ENCODE measurements at places on chromosomes 1 and 21.

- no peak for DNase-seq
Measured at GRCh38 chr1:56484695-56485094, 94.7 kb downstream of the PLPP3 start.

GRCh38 chr1:243343970-243344937, 88.4 kb downstream of the SDCCAG8 start:
- DNase-seq: peak; percentile 75

DNA sequence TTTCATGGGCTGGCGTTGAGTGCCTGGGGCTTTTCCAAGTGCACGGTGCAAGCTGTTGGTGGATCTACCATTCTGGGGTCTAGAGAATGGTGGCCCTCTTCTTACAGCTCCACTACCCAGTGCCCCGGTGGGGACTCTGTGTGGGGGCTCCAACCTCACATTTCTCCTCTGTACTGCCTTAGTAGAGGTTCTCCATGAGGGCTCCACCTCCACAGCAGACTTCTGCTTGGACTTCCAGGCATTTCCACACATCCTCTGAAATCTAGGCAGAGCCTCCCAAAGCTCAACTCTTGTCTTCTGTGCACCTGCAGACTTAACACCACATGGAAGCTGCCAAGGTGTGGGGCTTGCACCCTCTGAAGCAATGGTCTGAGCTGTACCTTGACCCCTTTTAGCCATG, 82.1 kb downstream of the CCDC18 start:
- no peak for DNase-seq

- no peak for DNase-seq
Measured at GRCh38 chr1:162087111-162087510, 17.6 kb downstream of the NOS1AP start.

DNA sequence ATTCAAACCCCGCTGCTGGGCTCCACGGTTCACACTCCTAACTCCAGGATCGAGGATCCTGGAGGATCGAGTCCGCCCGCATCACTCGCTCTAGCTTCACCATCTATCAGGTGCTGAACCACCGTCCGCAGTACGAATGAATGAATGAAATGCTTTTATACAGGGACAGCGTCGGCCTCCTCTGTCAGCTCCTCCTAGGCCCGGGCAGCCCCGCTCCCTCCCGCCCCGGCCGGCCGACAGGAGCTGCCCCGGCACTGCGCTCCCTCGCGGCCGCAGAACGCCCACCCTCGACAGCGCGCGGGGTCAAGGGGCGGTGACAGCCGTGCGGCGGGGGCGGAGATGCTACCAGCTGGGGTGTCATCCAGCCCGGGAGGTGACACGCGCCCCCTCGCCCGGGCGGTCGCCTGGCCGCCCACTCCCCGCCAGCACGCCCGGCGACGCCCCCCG, 520 bp downstream of the ZBTB17 start:
- DNase-seq: peak; percentile 62

GRCh38 chr1:55827350-55827749, 612.2 kb upstream of the USP24 start:
- no peak for DNase-seq

GRCh38 chr1:91733108-91733710, 152.7 kb downstream of the TGFBR3 start:
- no peak for DNase-seq

- DNase-seq: no peak
Measured at GRCh38 chr1:170063109-170063826, 11.2 kb downstream of the KIFAP3 start.

DNA sequence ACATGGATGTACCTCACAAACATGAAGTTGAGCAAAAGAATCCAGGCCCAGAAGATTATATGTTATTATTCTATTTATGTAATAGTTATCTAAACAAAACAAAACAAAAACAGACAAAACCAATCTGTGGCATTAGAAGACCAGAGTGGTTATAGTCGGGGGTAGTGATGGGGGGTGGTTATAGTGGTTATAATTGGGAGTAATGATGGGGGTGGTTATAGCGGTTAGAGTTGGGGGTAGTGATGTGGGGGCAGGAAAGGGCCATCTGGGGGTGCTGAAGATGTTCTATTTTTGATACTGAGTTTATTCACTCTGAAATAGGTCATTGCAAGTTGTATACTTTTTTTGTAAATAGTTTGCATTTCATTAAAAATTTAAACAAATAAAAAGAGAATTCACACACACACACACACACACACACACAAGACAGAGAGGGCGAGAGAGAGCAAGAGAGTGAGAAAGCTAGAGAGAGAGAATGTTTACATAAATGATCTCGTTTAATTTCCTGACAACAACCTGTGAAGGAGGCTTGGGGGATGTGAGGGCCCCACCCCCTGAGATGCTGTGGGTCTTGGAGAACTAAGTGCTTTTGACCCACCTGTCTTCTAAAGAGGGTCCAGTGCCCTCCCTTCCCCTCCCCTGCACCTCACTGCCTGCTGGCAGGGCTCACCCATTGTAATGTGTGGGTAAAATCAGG, 37.4 kb downstream of the RHOU start:
- DNase-seq: no peak

DNA sequence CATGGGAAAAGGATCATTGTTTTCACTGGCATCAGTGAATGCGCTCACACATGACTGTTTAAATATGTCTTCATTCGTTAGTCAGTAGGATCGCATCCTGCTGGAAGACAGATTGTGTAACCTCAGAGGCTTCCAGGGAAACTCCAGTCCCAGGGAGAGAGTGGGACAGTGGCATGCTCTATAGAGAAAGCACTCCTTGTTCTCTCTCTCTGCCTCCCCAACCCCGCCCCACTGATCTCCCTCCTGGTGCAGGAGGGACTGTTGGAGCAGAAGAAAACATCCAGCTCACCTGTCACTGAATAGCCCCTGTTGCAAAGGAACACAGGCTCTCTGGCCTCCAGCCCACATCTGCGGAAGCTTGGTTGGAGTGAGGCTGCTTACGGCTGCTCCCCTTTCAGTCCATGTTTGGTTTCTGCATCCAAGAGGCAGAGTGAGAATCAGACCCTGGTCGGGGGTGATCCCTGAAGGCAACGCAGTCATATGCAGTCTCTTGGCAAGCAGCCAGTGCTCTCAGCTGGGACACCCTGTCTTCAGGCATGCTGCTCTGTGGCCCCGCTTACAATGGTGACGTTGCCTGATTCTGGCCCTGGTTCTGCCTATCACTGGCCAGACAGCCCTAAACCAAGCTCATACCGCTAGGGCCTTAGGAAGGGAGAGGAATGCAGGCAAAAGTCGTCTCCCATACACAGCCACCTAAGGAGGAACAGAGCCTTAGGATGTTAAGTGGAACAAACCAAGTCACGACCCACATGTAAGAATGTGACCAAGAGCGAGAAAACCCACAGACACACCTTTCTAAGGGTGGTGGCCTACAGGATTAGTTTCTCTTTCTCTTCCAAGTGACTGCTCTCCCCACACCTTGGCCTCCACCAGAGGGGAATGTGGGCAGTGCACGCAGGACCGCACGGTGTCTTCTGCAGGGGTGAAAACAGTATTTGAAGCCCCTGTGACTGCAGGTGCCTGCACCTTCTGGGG, 39.7 kb downstream of the BACE2 start:
- DNase-seq: peak; percentile 48

DNA sequence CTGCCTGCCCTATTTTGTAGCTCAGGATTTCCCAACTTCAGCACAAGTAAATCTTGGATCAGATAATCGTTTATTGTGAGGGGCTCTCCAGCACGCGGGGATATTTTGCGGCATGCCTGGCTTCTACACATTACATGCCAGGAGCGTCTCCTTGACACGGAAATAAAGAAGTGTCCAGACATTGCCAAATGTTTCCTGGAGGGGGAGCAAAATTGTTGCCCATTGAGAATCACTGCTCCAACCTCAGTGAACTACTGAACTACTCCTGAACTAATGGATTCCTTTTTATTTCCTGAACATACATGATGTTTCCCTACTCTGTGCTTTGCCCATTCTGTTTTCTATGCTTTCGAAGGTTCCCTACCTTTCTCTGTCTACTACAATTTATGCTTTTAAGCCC, 1359.1 kb upstream of the ADGRL2 start:
- no peak for DNase-seq

GRCh38 chr1:45356186-45356585, 15.9 kb upstream of the MUTYH start:
- DNase-seq: no peak

DNA sequence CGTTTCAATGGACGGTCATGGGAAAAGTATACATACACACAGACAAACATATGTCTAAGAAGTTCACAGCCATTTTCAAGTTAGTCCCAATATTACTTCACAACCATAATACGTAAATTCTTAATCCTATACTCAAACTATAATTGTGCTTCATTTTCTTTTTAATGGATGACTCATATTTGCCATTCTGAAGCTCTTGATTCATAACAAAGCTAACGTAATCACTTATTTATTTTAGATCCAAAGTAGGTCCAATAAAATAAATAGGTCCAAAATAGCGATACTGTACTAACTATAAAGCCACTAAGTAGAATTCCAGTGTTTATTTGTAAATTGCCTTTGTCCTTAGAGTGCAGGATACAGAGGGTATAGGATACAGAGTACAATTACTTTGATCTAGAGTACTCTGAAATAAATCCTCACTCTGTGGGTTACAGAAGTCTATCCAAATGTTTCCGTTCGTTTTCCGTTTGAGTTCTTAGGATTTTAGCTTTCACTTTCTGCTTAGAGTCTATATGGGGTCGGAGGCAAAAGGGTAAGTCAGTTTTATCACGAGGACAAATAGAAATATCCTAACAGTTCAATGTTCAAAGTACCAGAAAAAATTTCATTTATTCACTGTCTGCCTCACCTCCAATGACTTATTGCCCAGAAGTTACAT, 8.8 kb upstream of the C1orf115 start:
- DNase-seq: no peak

GRCh38 chr1:188433425-188433824, 1604.7 kb downstream of the PLA2G4A start:
- DNase-seq: no peak

- DNase-seq: no peak
Measured at GRCh38 chr1:176119549-176119948, 87.5 kb downstream of the COP1 start.

DNA sequence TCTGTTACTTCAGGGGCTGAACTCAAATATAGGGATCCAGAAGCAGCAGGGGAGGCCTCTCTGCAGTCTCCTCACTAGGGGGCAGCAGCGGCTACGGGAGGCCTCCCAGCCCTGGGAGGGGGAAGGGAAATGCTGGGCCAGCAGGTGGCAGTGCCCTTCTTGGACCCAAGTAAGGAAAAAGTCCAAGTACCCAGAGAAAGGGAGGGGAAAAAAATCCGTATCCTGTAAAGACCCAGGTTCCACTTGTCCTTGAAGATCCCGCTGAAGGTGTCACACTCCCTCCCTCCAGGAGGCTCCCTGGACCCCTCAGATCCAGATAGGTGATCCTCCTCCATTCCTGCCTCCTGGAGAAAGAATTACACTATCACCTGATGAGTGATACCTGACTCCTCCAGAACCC, 14.1 kb upstream of the NUAK2 start:
- peak; percentile 90 for DNase-seq

DNA sequence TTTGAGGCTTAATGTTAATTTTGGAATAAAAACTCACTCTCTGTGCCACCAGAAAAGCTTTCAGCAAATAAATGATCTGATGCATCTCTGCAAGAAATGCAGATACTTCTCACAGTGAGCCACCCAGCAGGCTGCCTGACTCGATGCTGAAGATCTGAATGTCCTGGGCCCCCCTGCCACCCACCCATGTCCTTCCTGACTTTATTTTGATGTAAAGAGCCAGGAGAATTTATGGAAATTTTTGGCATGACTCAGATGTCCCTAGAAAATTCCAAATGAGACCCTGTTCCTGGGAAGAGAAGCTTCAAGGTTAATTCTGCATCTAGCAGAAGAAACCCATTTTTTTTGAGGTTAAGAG, 62.8 kb upstream of the COA6 start:
- no peak for DNase-seq

DNA sequence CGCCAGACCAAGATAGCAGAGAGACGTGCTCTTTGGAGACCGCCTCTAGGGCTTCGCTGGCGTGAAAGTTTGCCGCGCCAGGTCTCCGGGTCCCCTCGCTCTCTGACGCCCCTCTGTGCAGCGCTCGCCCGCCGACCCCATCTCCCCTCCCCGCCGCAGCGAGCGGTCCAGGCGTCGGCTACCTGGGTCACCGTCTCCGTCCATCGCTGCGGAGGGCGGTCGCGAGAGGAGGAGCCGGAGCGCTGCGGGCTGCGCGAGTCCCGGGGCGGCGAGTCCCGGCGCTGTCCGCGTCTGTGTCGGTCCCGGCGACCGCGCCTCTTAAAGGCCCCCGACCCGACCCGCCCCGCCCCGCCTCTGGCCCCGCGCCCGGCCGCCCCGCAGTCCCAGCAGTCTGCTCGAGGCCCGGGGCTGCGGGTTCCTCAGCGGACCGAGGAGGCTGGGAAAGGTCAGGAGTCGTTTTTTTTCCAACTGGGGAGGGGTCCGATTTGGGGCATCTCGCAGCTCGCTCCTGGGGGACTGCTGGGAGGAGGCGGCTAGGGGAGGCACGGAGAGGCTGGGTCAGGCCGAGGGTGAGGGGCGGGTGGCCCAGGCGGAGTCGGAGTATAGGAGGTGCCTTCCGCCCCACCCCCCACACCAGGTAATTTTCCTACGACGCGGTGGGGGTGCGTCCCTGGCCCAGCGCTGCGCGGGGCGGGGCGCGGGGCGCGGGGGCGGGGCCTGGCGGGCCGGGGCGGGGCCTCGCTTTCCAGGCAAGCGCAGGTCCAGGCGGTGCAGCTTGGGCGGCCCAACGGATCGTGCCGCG, at the start of the genes FBXO2 and FBXO44:
TSS of gene FBXO2 (minus strand) at position 293 of the 802 bp plus-strand sequence. CDS start at position 204, 89 bp downstream.
TSS of gene FBXO44 (plus strand) at position 741 of the 802 bp plus-strand sequence. CDS start 959 bp downstream, outside the sequence.
- DNase-seq: peak; percentile 53

DNA sequence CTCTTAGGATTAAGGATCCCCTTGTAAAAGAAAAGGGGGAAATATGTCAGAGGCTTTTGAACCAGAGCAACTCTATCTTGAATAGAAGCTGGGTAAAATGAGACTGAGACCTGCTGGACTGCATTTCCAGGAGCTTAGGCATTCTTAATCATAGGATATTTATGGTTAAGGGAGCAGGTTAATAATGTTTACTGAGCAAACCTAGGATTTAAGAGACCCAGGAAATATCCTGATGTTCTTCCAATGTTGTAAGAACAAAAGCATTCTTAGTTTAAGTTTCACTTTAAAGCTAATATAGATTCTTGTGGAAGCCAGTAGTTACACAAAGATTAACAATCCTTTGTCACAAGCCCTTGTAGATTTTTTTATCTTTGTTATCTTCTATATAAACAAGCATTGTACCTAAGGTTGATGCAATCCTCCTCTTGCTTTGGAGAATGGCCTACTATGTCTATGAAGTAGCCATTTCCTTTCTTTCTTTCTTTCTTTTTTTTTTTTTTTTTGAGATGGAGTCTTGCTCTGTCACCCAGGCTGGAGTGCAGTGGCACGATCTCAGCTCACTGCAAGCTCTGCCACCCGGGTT, 570.2 kb upstream of the BEND5 start:
- no peak for DNase-seq

DNA sequence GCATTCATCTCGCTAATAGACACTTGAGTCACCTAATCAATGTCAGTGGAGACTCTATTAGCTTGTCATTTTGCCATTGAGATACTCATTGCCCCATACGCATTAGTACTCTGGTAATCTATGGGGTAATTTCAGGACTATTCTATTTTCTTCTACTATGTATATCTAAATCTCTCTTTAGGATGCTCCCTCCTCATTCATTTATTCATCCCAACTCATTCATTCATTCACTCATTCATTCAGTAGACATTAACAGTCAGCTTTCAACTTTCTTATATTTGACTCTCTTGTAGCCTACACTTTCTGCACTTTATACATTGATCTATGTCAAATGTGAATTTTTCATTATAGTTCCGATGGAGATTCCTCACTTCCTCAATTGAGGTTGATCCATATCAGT, 170.9 kb downstream of the ASTN1 start:
- DNase-seq: no peak

GRCh38 chr1:93275634-93276295, 69.9 kb upstream of the DR1 start:
- DNase-seq: no peak

All from MM.1S (cell line).